Activated T-helper 1 cell treated with anti-CD3 and anti-CD28 coated beads, Interleukin-2, amount 50 U/mL, for 16 hours (primary cell): ENCODE measurements at places on chromosomes 13 and 19.

DNA sequence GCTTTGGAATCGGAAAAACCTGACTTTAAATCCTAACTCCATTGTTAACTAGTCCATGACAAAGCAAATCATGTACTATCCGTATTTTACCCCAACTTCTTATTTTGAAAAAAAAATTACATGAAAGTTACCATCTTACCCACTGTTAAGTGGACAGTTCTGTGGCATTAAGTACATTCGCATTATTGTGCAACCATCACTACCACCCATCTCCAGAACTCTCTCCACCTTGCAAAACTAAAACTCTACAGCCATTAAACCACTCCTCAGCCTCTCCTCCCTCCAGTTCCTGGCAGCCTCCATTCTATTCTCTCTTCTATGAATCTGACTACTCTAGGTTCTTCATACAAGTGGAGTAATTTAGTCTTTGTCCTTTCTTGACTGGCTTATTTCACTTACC is 176.5 kb downstream of the USP12 start:
- no peak for DNase-seq

GRCh38 chr13:24124789-24125476 is 35.6 kb upstream of the SPATA13 start:
- no peak for DNase-seq

DNA sequence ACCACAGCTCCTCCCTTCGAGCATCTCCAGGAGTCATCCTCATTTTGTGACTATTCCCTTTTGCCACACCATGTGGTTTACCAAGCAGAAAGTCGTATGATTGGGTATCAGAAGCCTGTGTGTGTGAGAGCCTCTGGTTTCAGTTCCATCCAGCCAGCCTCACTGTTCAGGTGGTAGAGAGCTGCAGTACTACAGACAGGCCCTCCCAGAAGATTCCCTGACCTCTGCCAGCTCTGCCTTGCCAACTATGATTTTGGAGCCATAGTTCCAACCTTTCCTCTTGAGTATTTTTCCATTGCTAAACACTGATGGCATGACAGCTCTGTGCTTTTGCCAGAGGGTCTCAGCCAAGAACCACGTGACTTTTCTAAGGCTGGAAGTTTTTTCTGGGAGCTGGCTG is 82.5 kb downstream of the DHRS12 start:
- no peak for DNase-seq

- no peak for DNase-seq
Observed at GRCh38 chr13:92362717-92363116, 863.9 kb upstream of the GPC6 start.

DNA sequence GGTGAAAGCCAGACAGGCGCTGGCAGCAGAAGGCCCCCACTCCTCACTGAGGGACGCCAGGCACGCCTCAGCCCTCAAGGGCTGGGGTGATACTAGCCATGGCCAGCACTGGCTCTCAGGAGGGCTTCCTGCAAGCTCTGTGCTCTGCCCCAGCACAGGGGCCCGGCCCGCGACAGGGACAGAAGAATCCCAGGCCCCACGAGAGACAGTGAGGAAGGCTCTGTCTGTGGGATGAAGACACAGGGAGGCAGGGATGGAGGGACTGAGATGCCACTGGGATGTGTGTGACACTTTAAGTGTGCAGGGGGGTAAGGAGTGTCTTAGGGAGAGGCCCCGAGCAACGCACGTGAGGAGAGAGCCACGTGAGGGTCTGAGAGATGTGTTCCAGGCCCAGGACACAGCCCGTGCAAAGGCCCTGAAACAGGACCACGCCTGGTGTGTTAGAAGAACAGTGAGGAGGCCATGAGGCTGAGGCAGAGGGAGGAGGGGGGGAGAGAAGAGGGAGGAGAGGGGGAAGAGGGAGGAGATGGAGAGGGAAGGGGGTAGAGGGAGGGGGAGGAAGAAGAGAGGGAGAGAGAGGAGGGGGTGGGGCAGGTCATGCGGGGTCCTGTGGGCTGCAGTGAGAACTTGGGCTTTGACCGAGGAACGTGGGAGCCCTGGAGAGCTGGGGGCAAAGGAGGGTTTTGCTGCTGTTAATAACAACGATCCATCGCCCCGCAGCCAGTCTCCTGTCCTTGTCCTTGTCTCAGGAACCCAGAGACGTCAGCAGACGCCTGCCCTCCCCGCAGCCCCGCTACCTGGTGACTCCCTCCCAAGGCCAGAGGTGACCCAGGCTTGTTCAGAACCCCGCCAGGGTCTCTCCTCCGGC is 7.2 kb downstream of the RPL36 start:
- DNase-seq = no peak

DNA sequence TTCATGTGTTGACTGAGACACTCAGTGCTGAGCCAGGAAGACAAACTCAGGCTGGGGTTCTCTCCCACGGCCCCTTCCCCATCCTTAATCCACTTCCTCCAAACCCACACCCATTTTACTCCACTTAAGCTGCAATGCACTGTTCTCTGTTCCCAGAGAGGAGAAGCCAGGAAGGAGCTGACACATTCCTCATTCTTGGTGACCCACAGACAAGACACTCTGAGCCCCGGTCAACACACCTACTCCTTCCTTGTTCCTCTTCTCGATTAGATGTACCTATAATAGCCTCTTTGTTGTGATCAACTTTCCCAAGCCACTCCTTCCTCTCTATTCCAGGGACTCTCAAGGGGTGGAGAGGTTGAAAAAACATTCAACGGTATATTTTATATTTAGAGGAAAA is 47.1 kb downstream of the INSR start:
- DNase-seq = no peak

- DNase-seq = no peak
Observed at GRCh38 chr19:35249848-35250711, 1.3 kb downstream of the LSR start.

- no peak for DNase-seq
Observed at GRCh38 chr13:67351909-67352308, 121.8 kb upstream of the PCDH9 start.

DNA sequence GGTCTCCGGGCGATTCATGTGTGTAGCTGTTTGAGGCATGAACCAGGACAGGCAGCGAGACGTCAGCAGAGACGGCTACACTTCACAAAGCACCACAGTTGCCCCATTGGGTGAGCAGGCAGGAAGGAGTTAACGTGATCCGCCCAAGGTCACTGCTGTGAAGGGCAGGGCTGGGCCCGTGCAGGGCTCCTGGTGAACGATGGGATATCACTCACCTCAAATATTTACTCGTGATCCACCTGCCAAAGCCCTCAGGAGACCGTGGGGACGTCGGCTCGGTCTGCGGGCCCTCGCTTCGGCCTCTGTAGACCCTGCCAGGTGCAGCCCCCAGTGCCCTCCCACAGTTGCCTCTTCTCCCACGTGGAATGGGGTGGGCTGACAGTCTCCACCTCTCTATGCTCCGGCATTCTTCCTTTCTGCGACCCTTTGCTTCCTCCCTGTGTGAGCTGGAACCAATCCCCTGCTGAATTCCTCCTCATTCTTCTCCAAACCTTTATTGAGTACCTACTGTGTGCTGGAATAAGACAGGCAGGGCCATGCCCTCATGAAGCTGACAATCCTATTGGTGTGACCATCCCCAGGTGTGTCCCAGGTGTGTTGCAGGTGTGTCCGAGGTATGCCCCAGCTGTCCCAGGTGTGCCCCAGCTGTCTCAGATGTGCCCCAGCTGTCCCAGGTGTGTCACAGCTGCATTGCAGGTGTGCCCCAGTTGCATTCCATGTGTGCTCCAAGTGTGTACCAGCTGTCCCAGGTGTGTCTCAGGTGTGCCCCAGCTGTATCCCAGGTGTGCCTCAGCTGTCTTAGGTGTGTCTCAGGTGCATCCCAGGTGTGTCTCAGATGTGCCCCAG is 2.0 kb upstream of the GRK1 start:
- no peak for DNase-seq

DNA sequence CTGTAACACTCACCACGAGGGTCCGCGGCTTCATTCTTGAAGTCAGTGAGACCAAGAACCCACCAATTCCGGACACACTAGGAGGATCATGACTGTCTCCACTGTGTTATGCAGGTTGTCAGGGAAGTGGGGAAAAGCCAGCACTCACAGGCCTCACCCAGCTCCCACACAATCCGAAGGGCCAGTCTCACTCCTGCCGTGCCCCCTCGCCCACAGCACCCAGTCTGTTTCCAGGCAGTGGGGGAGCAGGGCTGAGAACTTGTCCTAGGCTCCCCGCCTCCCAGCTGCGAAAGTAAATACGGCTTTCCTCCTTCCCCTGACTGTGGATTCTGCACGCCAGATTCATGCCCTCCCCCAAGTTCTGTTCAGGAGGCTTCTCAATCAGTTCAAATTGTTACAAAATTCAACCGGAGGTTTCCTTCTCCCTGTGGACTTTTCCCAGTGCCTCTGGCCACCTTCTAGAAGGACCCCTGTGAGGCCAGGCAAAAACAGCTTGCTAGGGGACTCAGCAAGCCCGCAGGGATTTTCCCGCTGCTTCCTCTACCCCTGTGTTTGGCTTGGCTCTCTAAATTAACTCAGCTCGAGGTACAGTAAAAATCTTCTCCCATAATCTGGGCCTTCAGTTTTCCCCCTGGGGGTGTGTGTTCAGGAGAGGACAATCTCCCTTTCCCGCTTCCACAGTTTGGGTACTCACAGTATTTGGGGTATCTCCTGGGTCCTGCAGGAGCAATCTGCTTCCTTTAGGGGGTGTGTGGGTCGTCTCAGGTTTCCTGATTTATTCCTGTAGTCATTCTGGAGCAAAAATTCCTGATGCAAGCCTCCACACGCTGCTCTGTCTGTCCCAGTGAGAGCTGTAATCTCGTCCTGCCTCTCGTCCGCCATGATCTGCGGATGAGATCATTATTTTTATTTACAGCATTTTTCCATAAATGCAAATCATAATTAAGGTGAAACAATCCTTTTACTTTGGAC is 899.8 kb downstream of the GPC5 start:
- no peak for DNase-seq
